BE2C (cell line): ENCODE measurements at places on chromosomes 4 and X.

DNA sequence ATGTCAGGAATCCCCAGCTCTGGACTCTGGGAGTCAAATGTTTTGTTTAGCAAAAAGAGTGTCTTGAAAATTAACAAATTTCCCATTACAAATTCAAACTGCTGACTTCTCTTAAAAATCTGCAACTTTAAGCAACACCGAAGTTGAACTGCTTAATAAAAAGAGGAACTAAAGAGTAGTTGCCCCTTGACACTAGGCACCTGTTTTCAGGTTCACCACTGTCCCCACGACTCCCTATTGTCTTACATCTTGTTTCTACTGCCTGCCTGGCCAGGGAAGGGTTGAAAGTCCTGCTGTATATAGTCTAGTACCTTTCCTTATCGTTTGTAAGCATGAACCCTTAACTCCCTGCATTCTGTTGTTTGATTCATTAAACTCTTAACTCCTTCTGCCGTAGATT is 173.9 kb downstream of the SCFD2 start:
- DNase-seq = no peak

GRCh38 chr4:87141428-87141827 is 79.0 kb downstream of the KLHL8 start:
- no peak for DNase-seq

DNA sequence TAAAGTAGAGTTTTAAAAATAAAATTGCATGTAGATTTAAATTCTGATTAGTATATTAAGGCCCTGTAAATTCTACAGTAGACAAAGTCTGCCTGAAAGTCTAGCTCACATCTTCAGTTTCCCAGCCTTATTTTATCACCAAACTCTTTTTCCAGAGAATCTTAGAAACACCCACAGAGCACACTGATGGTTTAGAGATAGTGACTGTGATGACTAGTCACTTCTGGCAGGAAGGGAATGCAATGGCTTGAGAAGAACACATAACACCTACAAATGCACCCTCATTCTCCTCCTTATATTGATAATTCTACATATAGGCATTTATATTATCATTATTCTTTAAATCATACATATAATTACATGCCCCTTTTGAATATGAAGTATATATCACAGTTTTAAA is 232.9 kb downstream of the ARAP2 start:
- no peak for DNase-seq

DNA sequence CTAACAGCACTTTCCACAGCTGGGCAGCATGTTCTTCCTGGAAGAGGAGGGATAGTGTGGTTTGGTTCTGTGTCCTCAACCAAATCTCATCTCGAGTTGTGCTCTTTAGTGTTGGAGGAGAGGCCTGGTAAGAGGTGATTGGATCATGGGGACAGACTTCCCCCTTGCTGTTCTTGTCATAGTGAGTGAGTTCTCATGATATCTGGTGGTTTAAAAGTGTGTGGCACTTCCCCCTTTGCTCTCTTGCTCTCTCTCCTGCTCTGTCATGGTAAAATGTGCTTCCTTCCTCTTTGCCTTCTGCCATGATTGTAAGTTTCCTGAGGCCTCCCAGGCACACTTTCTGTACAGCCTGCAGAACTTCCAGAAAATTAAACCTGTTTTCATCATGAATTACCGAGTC is 133.7 kb upstream of the NDP start:
- DNase-seq = no peak

GRCh38 chr4:123304151-123304964 is 92.2 kb upstream of the SPRY1 start:
- DNase-seq = no peak
